Activated CD4-positive, alpha-beta T cell treated with anti-CD3 and anti-CD28 coated beads for 36 hours (primary cell): ENCODE measurements at places on chromosomes 6 and 20.

GRCh38 chr20:15065794-15066193, 728.4 kb upstream of the FLRT3 start:
- no peak for DNase-seq

DNA sequence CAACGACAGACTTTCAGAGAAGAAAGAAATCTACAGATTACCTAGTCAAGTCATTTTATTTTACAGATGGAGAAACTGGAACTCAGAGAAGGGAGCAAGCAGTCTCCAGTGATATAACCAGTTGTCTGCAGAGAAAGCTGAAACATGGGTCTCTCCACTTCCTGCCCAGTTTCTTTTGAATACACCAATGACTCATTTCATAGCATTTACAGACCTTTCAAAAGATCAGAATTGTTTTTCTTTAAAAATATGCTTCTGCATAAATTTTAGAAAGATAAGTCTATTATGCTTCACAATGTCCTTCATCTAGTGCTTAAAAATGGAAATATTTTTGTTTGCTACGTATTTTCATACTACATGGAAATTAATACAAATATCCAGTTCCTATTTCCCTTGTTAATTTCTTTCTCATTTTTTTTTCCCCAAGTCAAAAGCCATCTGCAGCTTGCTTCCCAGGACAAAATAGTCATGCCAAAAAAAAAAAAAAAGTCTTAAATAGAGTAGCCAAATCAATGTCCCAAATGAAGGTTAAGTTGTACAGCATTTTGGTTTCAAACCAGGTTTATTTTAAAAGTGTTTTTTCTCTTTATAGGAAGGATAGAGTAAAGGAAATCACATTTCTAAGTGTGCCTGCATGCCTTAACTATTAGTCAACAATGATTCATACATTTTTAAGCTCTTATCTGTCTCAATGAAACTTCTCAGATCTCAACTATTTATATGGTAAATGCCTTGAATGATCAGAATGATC, 36.9 kb downstream of the ARHGAP18 start:
- peak; percentile 24 for DNase-seq

GRCh38 chr6:136979206-136979605, 57.1 kb downstream of the SLC35D3 start:
- no peak for DNase-seq

DNA sequence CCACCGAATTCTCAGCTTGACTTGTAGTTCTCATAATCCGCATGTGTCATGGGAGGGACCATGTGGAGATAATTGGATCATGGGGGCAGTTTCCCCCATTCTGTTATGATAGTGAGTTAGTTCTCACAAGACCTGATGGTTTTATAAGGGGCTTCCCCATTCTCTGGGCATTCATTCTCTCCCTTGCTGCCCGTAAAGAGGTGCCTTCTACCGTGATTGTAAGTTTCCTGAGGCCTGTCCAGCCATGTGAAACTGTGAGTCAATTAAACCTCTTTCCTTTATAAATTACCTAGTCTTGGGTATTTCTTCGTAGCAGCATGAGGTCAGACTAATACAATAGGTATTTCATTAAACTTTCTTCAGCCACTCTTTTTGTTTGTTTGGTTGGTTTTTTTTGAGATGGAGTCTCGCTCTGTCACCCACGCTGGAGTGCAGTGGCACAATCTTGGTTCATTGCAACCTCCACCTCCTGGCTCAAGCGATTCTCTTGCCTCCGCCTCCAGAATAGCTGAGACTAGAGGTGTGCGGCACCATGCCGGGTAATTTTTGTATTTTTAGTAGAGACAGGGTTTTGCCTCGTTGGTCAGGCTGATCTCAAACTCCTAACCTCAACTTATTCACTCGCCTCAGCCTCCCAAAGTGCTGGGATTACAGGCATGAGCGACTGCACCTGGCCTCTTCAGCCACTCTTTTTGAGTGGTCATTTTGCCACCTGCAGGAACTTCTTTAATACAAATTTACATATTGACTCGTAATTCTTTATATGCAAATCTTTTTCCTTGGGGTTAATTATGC, 36.3 kb downstream of the GSTA2 start:
- no peak for DNase-seq

DNA sequence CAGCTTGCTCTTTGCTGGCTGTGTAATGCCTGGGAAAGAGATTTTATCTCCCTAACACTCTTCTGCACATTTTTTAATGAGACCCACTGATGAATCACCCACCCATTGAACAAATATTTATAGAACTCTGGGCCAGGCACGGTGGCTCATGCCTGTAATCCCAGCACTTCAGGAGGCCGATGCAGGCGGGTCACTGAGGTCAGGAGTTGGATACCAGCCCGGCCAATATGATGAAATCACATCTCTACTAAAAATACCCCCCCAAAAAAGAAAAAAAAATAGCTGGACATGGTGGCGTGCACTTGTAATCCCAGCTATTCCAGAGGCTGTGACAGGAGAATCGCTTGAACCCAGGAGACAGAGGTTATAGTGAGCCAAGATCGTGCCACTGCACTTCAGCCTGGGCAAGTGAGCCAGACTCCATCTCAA, 82.1 kb upstream of the SIRPA start:
- DNase-seq, result no peak

GRCh38 chr20:48165401-48165685, 380.1 kb upstream of the SULF2 start:
- DNase-seq, result no peak

- DNase-seq, result no peak
Observed at GRCh38 chr6:99471638-99472037, 43.6 kb downstream of the USP45 start.

DNA sequence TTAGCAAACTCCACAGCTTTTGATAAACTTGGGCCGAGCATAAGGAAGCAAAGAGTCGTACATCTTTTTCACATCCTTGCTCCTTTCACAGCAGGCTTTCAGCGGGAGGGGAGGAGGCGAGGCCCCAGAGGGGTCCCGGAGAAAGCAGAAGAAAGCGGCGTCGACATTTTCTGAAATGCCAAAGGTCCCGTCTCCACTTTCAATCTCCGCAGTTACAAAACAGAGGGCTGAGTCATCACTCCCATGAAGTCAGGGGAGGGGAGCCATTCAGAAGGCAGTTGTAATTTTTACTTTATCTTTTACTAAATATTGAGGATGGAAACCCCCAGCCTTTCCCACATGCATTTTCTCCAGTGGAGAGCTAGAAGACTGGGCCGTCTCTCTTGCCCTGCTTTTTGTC, 174.2 kb upstream of the THBS2 start:
- no peak for DNase-seq

DNA sequence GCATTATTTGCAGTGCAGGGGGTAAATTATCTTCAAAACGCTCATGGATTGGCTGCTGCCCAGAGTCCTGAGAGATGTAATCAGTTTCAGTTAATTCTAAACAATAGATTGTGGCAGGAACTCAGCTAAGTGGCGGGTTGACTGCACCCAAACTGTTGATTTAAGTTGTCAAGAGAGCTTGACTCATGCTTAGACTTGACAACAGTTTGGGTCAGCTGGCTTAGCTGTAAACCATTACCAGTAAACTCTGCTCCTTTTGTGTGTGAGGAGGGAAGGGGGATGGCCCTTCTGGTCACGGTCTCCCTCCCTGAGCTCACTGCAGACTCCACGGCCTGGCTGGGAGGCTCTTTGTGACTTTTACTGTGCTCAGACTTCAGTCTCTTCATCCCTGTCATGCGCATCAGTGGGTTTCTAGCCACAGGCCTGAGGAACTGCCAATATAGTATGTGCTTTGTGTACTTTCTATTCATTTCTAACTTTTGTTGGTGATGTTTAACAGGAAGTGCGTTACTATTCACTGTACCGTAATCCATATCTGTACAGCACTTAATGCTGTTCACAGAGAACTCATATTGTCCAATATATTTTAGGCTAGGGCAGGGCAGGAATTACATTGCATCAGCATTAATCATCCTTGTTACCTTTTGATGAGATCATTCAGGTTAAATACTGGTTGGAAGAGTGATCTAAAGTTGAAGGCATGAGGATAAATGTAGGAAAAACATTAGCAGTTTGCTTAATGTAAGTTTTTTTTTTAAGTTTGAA, 488.3 kb downstream of the CDKAL1 start:
- no peak for DNase-seq

DNA sequence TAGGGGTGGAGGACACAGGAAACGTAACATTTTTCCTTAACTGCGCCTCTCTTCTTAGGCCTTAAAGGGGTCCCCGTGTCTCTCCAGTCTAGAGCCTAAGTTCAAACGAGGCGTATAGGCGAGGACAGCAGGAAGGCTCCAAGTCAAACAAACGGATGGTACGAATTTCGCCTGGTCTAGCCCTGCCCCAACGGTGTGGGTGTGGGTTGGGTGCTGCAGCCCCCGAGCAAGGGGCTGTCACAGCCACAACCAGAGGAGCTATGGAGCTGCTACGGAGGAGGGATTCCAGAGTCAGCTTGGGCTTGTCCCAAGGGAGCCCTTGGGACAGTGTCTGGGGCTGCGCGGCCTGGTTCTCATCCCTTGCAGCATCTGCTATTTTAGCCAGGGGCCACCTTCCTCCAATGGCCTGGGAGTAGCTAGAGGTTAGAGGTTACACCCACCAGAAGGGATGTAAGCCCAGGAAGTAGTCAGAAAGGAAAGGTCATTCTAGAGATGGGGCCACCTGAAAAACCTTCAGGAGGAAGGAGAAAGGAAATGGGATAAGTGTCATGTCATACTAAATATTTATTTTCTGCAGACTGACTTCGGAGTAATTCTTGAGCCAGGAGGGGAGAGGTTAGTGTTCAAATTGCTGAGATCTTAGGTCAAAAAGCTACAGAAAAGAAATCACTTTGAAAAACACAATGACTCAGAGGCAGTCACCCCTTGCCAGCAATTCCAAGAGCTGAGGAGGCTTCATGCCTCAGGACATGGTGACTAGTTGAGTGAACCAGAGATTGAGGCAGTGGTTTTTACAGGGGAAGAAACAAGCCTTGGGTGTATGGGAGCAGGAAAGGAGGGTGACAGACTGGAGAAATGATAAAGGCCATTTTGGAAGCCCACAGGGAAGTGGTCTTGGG, 21.7 kb downstream of the VPS52 start:
- peak; percentile 51 for DNase-seq

GRCh38 chr6:124699038-124699437, 263.2 kb upstream of the RNF217 start:
- DNase-seq, result no peak
